ENCODE measurements at places on chromosomes 12 and 14.

GRCh38 chr14:89284333-89285058 lies 132.5 kb downstream of the FOXN3 start:
- peak; percentile 82 for DNase-seq

DNA sequence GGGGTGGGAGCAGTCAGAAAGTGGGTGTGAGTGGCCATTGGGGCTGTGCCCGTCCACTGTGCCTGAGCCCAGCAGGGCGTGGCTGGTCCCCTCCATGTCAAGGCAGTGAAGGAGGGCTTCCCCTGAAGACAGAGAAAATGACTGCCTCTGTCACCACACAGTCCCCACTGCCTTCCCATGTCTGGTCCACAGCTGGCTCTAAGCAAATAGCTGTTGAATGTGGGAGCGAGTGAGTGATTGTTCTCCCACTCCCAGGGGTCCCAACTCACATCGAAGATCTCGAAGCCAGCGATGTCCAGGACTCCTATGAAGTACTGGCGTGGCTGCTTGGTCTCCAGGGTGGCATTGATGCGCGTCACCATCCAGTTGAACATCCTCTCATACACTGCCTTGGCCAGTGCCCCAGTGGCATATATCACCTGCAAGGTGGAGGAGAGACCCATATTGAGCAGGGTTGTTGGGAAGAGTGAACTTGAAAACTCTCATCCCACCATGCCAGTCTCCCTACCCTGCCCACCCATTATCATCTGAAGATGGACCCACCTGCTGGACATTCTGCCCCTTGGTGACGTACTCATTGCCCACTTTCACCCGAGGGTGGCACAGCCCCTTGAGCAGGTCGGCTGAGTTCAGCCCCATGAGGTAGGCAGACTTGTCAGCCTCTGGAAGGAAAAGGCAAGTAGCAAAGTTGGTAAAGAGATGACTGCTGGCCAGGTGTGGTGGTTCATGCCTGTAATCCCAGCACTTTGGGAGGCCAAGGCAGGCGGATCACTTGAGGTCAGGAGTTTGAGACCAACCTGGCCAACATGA lies 6.6 kb downstream of the MYH7 start:
- DNase-seq = no peak

GRCh38 chr14:44634692-44635091 lies 127.6 kb upstream of the FSCB start:
- DNase-seq = no peak

DNA sequence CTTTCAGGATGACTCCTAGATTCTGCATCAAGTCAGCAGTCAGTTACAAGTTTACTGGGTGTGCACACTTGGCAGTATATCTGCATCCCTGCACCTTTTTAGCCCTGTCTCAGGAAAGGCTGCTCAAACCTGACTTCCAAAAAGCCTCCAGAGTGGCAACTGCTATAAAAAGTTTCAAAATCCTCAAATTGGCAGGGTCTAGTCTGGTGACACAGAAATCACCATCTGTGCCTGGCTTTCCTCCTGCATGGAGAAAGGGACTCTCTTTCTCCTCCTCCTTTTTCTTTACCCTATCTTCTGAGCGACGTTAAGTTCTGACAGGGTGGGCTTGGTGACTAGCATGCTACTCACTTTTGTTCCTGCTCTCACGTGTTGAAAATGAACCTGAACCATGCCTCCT lies 679.5 kb downstream of the C12orf50 start:
- no peak for DNase-seq

DNA sequence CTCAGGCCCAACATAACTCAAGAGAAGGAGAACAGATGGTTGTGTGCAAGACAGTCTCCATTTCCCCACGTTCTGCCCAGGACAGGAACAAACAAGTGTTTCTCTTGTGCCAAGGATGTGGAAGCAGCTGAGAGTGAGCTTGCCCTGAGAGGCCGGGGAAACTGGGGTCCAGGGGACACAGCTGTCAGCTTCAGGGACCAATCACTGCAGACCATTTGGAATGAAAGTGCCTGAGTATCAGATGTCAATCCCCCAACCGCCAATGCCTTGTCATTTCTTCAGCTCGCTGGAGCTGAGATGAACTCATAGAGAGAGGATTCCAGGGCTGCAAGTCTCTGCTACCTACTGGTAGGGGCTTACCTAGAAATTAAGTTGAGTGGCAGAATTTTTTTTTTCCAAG lies 71.9 kb upstream of the METAP2 start:
- DNase-seq = no peak

DNA sequence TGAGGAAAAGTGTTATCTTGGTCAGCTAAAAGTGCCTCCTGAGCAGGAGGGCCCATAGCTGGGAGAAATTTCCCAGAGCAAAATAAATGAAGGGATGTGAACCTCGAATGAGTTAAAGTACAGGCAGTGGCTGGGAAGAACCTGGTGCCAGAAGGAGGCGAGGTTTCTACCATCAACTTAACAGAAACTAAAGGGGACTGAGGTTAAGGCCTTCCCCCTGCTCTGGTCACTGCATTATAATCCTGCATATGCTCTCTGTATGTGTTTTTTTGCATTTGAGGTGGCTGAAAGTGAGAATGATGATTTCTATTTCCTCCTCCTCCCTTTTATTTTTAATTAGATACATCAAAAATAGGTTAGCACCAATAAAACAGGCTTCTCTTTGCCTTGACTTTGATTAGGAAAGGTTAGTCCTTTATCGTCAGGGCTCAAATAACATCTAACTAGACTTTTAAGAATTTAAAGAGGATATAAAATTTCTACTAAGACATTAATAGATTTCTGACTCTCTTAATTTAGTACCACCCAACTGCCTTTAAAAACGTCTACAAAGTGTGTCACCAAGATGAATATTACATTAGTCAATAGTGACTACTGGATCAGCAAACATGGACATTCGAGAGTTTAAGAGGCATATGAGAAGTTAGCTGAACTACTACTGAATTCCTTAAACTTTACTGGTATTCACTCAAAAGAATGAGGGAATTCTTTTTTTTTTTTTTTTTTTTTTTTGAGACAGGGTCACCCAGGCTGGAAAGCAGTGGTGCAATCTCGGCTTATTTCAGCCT lies 49.2 kb downstream of the GALNT4 start:
- no peak for DNase-seq

- DNase-seq = peak; percentile 2
Observed at GRCh38 chr12:48717252-48717695, 767 bp upstream of the CCNT1 start.

DNA sequence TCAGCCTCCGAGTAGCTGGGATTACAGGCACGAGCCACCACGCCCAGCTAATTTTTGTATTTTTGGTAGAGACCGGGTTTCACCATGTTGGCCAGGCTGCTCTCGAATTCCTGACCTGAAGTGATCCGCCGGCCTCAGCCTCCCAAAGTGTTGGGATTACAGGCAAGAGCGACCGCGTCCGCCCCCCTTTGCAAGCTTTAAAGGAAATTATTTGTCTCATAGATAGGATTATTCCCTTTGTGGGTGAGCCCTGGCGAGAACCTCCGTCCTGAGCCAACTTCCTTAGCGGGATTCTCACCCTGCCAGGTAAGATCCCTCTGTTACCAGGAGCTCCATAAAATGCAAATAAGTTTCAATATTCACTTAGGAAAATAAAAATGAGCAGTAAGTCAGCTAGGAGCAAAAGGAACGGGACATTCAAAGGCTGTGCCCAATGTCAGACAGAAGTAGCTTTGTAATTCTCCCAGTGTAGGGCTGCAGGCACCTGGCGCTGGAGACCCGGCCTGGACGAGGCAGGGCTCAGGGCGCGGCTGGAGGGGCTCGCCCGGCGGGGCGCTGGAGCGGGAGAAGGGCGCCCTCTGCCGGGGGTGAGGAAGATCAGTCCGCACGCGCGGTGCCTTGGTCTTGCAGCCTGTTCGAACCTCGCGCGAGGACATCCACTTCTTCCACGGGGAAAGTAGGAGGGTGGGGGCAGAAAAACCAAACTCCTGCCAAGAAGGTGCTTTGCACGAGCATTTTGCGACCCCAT lies 47.2 kb upstream of the PLXNC1 start:
- peak; percentile 63 for DNase-seq

GRCh38 chr14:76434220-76434619 lies 58.3 kb downstream of the ESRRB start:
- no peak for DNase-seq

- DNase-seq = no peak
Observed at GRCh38 chr14:55103971-55104954, 24.8 kb upstream of the LGALS3 start.

GRCh38 chr12:103672401-103673119 lies 85.5 kb downstream of the STAB2 start:
- no peak for DNase-seq

Data from AG10803 (cell line).